BJ (cell line): ENCODE measurements at places on chromosomes 11 and 22.

DNA sequence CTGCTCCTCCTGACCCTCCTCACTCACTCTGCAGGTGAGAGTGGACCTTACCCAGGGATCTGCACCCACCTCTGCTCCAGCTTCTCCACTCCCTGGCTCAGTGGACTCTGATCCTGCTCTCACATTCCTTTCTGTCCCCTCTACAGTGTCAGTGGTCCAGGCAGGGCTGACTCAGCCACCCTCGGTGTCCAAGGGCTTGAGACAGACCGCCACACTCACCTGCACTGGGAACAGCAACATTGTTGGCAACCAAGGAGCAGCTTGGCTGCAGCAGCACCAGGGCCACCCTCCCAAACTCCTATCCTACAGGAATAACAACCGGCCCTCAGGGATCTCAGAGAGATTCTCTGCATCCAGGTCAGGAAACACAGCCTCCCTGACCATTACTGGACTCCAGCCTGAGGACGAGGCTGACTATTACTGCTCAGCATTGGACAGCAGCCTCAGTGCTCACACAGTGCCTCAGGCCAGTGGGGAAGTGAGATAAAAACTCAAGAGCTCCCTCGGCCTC lies 29.7 kb upstream of the VPREB1 start:
- no peak for DNase-seq

DNA sequence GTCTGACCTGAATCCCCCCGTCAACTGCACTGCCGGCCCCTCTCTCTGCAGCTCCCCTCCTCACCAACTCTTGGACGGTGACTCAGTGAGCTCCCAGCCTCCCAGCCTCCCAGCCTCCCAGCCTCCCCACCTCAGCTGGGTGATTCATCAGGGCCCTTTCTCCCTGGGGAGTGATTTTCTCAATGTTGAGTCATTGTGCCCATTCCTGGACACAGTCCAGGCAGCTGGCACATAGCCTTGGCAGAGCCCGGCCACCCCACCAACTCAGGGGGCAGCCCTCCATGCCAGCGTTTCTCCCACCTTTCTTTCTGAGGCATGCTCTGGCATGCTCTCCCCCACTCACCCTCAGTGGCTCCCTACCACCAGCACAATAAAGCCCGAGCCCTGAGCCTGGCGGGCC lies 30.7 kb downstream of the PDE2A start:
- DNase-seq = no peak

DNA sequence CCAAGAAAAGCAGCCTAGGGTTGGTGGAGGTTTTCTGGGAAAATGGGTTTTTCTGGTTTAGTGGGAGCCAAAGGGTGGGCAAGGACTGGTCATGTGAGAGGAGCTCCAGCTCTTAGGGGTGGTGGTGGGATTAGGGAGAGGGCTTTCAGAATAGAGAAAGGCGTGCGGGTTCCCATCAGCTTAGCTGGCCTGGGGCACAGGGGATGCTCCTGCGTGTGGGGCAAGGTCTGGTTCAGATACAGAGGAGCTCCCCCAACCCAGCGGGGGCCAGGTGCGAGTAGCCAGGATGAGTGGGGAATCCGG lies 644 bp downstream of the TMEM134 start:
- no peak for DNase-seq

DNA sequence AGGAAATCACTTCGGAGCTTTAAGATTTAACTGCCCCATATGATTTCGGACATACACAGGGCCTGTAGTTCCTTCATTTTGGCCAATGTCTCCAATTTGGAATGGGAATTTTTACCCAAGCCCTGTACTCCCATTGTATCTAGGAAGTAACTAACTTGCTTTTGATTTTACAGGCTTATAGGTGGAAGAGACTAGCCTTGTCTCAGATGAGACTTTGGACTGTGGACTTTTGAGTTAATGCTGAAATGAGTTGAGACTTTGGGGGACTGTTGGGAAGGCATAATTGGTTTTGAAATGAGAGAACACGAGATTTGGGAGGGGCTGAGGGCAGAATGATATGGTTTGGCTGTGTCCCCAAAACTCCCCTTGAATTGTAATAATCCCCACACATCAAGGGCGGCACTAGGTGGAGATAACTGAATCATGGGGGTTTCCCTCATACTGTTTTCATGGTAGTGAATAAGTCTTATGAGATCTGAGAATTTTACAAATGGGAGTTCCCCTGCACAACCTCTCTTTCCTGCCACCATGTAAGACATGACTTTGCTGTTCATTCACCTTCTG lies 130.5 kb downstream of the LARGE1 start:
- no peak for DNase-seq

DNA sequence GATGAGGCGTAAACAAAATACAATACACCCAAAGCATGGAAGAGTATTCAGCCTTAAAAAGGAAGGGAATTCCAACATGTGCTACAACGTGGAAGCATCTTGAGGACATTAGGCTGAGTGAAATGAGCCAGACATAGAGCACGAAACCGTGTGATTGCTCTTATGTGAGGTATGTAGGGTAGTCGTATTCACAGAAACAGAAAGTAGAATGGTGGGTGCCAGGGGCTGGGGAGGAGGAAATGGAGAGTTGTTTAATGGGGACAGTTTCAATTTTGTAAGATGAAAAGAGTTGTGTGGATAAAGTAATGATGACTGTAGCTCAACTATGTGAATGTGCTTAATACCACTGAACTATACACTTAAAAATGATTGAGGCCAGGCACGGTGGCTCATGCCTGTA lies 10.2 kb upstream of the KMT5B start:
- DNase-seq = no peak

DNA sequence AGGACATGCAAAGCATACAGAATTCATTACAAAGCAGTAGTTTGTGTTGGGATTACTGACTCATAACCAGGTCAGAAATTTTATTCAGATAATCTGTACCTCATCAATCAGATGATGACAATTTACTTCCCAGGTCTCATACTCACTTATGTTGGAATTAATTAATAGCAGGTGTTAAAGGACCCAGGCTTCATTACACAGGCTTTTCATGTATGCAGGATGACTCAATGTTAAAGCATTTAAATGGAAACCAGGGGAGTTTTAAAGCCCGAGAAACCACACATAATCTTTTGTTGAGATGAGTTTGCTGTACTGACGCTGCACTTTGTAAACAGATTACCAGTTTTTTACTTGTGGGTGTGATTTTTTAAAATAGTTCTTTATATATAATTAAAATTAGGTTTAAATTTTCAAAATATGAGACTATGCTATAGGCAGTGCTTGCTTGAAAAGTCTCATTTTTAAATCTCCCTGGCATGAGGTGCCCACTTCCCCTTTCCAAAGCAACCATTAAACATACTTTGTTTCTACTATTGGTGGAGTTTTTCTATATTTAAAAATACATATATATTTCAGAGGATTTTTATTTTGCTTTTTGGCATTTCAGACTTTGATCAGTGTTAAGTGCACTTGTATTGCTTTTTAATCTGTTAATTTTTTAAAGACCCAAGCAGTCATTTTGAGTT lies 41.0 kb downstream of the CEP57 start:
- DNase-seq = peak; percentile 84

DNA sequence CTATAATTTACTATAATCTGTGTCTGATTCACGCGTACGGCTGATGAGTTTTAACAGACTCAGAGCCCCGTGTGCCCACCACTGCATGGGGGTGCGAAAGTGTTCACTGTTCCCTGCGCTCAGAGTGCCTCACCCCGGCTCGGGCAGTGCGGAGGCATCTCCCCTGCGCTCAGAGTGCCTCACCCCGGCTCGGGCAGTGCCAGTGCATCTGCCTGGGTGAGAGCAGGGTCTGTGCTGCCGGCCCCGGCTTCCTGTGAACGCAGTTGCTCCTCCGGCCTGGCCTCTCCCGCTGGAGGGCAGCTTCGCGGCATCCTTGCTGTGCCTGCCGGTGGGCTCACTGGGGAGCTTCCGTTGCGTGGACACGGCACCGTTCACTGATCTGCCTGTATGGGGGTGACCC lies 14.2 kb downstream of the PTDSS2 start:
- DNase-seq = no peak

DNA sequence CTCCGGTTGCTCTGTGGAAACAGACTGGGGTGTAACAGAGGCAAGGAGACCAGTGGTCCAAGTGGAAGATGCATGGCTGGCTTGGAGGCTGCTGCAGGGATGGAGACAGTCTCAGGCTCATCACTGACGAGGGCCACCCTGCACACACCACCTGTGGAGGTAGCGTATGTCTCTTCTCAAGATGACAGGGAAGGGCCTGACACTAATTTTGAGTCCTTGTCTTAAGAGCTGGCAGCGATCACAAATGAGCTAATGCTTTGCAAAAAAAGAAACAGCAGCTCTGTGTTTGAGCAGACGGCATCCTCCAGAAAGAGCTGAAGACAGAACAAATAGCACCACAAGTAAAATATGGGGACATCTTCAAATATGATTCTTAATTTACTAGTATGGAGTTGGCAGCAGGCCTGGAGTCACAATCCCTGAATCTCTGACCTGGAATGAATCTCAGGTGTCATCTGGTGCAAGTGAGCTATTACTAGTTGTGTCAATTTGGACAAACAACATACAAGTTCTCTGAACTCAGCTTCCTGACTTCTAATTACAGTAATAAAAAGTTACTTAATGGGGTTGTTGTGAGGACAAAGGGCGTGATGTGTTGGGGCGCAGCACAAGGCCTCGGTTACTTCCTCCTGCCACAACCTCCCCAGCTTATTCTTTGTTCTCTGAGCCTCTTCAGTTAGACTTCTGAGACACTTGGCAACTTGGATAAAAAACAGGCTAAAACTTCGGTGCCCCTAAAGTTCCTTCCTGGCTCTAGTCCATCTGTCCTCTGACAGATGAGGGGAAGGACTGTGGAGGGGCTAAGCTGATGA lies 95.2 kb upstream of the BID start:
- DNase-seq = no peak

- DNase-seq = no peak
Measured at GRCh38 chr11:9990221-9990973, 303.6 kb downstream of the SBF2 start.

GRCh38 chr11:31958076-31958735 lies 132.7 kb upstream of the RCN1 start:
- no peak for DNase-seq

GRCh38 chr22:25623310-25623734 lies 58.8 kb downstream of the GRK3 start:
- no peak for DNase-seq

- DNase-seq = no peak
Measured at GRCh38 chr11:30453705-30454104, 130.8 kb downstream of the ARL14EP start.

- DNase-seq = no peak
Measured at GRCh38 chr22:40334060-40334459, 12.2 kb upstream of the ADSL start.

DNA sequence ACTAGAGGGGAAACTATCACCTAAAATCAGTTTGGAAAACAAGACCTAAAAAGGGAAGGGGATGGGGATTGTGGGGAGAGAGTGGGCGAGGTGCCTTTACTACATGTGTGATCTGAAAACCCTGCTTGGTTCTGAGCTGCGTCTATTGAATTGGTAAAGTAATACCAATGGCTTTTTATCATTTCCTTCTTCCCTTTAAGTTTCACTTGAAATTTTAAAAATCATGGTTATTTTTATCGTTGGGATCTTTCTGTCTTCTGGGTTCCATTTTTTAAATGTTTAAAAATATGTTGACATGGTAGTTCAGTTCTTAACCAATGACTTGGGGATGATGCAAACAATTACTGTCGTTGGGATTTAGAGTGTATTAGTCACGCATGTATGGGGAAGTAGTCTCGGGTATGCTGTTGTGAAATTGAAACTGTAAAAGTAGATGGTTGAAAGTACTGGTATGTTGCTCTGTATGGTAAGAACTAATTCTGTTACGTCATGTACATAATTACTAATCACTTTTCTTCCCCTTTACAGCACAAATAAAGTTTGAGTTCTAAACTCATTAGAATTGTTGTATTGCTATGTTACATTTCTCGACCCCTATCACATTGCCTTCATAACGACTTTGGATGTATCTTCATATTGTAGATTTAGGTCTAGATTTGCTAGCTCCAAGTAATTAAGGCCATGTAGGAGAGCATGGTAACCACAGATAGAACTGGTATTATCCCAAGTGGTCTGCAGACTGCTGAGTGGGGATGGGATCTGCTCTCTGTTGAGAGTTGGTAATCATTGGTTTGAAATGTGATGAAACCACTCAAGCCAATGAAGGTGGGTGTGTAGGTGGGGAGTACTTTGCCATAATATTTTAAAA lies 3.6 kb downstream of the NEAT1 start:
- no peak for DNase-seq

GRCh38 chr11:116454020-116454645 lies 318.7 kb downstream of the BUD13 start:
- DNase-seq = no peak

DNA sequence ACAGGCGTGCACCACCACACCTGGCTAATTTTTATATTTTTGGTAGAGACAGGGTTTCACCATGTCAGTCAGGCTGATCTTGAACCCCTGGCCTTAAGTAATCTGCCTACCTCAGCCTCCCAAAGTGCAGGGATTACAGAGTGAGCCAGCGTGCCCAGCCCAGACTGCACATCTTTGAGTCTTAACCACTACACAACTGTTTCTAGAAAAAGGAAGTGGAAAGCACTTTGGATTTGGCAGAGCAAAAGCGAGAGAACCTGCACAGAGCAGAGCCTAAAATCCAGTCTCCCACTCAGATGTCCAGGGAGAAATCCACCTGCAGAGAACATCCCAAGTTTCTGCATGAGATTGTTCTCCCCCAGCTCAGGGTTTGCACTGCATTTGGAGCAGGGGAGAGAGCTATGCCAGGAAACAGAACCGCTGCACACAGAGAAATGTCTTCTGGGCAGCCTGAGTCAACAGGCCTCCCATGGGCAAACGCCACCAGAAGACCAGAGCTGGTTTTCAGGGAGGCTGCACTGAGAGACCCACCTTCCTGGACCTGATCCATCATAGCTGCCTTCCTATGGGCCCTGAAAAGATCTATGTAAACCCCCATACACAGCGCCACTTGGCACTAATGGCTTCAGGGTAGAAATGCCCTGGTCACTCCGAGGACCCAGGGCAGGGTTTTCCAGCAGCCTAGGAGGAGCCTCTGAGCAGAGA lies 54.0 kb downstream of the RPUSD4 start:
- no peak for DNase-seq

DNA sequence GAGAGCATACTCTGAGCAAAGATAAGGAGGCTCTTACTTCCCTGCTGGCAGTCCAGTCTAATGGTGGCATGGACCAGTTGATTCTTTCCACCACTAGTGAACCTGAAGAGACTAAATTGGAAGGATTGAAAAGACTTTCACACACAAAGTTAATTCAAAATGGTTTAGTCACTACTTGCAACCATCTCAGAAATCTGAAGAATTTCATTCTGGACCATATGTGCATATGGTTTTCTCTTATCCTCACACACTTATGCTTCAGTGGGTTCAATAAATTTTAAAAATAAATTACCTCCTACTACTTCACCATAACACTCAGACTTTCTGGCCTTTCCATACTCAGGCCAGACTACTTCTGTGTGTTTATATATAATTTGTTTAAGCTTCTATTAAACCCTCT lies 44.7 kb downstream of the CADM1 start:
- peak; percentile 69 for DNase-seq
